Stimulated activated naive CD4-positive, alpha-beta T cell treated with Interleukin-2 at 50 U/mL for 16 hours (primary cell): ENCODE measurements at places on chromosomes 12 and 14.
A peak's percentile ranks its signal among the peaks of the same experiment; 100 is the strongest.

GRCh38 chr12:10067942-10068341 is 30.8 kb downstream of the CLEC1A start:
- no peak for DNase-seq

DNA sequence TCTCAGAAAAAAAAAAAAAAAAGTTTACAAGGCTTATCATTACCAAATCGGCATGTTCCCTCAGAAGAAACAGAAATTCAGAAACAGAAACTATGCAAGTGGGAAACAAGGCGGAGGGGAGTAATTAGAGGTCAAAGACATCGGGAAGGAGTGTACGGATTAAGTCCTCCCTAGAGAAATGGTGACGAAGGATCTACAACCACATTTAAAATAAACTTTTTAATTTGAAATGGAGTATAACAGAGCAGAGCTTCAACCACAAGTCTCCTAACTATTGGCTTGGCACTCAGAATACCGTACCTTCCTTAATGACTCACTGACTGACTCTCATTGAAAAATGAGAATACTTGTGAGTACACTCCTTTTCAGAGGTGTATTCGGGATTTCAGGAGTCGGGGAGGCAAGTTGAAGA is 908 bp downstream of the ENTPD5 start:
- no peak for DNase-seq

DNA sequence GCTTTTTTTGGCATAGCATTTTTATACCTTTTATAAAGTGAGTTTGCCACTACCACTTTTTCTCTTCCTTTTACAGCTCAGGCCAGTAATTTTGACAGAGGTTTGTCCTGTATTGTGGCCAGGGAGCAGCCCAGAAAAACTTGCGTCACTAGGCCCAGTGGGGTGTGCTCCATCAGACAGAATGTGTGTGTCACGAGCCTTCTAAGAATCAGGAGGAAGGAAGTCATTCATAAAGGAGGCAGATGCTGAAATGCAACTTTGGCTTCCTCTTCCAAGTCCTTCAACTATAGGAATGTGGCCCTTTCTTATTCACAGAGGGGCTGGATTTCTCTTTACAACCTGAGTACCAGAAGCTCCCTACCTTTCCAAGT is 10.1 kb upstream of the RAB35 start:
- DNase-seq, result no peak

- DNase-seq, result no peak
Observed at GRCh38 chr12:100164153-100164704, 21.6 kb upstream of the BLTP3B start.

- DNase-seq, result no peak
Observed at GRCh38 chr14:68824207-68824516, 31.3 kb upstream of the ZFP36L1 start.

DNA sequence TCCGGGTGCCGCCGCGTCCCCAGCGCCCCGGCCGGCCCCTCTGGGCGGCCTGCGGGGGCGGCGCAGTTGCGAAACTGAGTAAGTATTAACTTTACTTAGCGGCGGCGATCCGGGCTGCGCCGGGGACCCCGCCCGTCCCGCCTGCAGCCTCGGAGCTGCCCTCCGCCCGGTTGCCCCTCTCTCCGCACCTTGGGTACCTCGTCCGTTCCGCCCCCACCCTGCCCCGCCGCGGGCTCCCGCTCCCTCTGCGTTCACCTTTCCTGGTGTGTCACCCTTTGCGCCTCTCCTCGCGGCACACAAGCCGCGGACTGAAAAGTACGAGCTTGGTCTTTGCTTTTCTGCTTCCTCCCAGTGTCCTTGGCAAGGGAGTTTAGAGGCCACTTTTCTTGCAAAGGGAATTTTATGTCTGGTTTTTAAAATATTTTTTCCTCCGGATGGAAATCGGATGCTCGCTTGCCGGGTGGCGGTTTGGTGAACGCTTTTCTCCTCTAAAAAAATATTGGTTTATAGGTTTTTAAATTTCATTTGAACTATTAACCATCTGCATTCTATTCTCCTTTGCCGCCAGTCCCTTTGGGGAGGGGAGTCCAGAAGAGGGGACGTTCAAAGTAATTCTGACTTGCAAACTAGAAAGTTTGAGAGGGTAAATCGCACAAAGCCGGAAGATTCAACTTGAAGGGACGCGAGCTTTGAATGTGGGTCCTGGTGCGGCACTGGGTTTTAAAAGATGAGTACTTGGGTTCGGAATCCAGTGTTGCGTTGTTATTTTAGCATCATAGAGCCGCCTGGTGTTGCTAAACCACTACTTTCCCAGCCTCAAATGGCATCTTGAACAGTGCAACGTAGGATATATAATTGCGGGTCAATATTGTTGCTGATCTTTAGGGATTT is 834 bp downstream of the RASSF8 start:
- DNase-seq, result no peak

GRCh38 chr12:102510463-102510862 is 30.1 kb upstream of the IGF1 start:
- DNase-seq, result no peak

DNA sequence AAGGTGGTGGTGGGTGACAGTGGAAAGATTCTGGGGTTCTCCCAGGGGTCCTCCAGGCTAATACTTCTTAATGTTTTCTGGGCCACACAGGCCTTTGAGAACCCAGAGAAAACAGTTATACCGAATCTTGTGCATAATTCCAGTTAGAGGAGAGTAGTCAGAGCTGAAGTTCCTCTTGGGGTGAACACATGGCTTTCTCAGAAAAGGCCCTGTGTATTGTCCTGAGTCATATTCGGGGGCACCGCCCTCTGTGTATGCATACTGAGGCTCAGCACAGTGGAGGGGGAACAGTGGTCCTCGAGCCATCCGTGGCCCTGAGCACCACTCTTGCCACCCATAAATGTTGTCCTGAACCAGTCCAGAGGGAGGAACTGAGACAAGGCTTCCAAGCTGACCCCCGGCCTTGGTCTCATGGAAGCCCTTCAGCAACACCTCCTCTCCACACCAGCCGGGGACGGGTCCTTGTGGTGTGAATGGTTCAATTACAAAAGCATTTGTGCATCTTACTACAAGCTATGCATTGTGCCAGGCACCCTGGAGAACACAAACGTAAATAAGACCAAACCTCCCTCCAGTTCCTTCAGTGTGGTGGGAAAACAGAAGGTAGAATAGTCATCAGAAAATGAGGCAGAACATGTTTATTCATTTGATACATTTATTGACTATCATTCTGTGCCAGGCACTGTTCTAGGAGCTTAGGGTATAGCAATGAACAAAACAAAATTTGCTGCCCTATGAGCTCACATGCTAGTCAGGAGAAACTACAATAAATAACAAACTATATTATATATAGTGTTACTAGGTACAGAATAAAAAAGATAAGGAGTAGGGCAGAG is 9.9 kb downstream of the DHRS2 start:
- DNase-seq, result no peak

DNA sequence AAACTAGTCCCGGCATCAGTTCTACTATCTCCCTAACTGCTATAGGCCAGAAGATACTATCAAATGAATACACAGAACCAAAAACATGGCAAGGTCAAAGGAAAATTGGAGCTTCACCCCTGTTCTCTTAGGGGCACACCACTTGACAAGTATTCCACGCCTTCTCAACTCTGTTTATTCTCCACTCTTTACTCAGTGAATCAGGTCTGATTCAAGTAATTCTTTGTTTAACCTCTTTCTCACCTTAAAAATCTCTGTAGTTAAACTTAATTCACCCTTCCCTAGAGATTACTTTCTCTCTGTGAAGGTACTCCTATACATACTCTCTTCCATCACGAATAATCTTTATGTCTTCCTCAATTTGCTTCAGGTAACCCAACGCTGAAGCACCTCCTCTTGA is 248.9 kb downstream of the MED13L start:
- no peak for DNase-seq

GRCh38 chr14:96509457-96510090 is 7.4 kb downstream of the PAPOLA start:
- no peak for DNase-seq

DNA sequence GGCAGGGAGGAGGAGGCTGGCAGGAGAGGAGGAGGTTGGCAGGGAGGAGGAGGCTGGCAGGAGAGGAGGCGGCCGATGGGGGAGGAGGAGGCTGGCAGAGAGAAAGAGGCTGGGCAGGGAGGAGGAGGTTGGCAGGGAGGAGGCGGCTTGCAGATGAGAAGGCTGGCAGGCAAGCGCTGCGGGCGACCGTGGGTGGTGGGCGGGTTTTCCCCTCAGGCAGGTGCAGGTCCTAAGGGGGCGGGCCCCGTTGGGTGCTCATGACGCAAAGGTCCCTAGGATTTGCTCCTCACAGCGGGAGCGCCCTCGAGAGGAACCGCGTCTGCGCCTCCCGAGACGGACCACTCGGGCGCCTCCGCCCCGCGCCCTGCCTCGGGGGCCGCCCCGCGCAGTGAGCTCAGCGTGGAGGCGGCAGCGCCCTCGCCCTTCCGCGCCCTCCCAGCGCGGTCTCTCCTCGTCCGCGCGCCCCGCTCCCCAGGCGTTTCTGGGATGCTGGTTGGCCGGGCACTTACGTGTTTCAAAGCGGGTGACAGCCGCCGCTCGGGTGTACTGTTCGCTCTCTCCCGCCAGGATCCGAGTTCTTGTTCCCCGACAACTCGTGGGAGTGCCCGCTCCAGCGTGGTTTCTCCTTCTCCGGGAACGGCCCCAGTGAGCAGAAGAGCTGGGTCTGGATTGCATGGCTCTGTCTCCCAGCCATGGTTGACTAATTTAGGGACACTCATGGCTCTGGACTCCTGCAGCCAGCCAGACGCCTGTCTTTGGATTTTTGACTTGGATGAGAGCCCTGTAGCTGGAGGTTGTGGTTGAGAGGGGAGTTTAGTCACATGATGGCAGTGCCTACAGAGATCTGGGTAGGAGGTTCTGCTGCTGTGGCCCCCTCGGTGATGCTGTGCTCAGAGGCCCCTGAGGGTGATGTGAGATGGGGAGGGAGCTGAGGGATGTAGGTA is 64.1 kb upstream of the PPP4R3A start:
- DNase-seq, result peak; percentile 89

DNA sequence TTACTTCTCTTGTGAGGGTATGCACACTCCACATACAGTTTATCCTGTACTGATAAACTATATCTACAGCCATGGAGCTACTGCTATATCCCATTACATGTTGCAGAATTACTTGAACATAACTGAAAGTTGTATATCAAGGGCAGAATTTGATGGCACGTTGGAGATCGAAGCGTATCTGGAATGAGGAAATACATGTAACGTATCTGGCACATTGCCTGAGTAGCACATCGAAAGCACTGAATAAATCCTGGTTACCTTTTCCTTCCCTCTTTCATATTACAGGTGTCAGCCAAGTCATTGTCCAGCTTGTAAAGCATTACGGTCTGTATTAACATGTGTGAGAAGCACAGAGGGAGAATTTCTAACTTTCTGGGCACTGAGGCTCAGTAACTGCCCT is 42.1 kb upstream of the LIN7A start:
- DNase-seq, result no peak

DNA sequence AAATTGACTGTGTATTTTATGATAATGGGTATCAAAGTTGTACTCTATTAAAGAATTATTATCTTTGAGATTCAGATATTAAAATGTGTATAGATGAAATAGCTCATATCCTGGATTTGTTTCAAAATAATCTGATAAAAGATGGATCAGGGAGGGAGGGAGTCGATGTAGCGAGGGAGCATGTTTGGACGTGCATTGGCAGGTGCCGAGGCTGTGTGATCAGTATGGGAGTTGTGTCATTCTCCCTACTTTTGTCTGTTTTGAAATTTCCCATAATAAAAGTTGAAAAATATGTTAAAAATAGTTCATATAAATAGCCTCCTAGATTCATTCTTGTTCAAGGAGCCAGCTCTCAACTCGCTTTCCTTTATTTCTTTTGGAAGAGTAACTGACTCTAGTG is 171.6 kb upstream of the HIF1A start:
- no peak for DNase-seq

- no peak for DNase-seq
Observed at GRCh38 chr12:89355243-89356068, 3.2 kb upstream of the DUSP6 start.

DNA sequence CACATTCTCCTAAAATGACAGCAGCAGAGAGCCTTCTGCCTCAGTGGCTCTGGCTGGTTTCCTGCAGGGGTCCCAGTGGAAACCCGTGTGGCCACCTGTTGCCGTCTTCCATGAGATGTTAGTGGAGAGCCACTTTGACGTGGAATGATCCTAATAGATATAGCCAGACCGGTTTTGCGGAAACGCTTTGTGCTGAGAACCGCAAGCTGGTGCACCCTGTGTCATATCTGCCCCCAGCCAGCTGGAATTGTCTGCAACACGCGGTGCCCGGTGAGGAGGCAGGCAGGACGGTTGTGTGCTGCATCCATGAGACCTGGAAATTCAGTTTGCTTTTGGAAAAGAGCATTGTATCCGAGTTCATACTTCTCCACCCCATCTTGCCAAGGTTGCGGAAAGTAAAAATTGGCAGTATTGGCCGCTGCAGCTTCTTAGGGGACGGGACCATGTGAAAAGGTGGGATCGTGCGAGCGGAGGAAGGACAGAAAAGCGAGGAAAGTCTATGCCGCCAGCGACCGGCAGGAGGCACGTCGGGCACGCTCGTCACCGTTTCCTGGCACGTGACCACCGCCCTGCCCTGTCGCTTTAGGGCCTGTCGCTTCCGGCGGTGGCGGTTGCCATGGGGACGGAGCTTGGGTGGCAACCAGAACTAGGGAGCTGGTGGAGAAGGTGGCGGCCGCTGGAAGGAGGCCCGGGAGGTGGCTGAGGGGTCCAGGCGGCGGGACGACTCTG is at the start of gene CFAP251:
CFAP251 (plus strand) TSS at position 643 of the 729 bp plus-strand sequence. CDS start 2,714 bp downstream, outside the sequence.
- peak; percentile 92 for DNase-seq

- DNase-seq, result no peak
Observed at GRCh38 chr12:110282956-110283817, 2.1 kb downstream of the ATP2A2 start.

GRCh38 chr12:73902260-73902659 is 635.4 kb upstream of the ATXN7L3B start:
- no peak for DNase-seq

DNA sequence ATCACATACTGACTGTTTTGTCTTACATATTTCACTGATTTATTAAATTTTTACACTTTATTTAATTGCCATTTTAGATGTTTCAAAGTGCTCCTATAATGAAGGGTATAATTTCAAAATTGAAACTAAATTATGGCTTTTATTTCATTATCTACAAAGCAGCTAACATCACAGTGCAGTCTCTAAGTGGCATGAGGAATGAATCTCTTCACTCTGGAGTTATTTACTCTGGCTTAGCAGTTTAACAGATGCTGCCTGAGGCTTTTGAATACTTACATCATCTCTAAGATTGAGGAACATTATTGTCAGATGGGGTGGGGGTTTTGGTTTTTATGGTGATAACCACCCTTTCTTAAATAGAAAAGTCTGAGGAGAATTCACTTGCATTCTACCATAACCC is 386.4 kb downstream of the TRHDE start:
- DNase-seq, result no peak
